Endothelial cell (in vitro differentiated cells): ENCODE measurements at places on chromosomes 7 and 10.

GRCh38 chr10:6039711-6040110, 22.5 kb downstream of the IL2RA start:
- H3K27ac ChIP-seq, result no peak overlapping the region
- no peaks in the 10 kb centered on the region for H3K27me3 ChIP-seq
- no peak overlapping the region for H3K4me3 ChIP-seq
- no peak for DNase-seq
- no peaks in the 10 kb centered on the region for H3K36me3 ChIP-seq
- H3K4me1 ChIP-seq, result no peaks in the 10 kb centered on the region

GRCh38 chr10:59216178-59216869, 39.9 kb downstream of the PHYHIPL start:
- no peaks in the 10 kb centered on the region for H3K36me3 ChIP-seq
- DNase-seq, result no peak
- H3K27me3 ChIP-seq, result no peaks in the 10 kb centered on the region
- peaks cover 4% of the 10 kb centered on the region for H3K4me1 ChIP-seq
- H3K27ac ChIP-seq, result no peak overlapping the region

- H3K4me3 ChIP-seq, result no peak overlapping the region
- H3K36me3 ChIP-seq, result peaks cover 15% of the 10 kb centered on the region
- H3K27ac ChIP-seq, result no peak overlapping the region
- no peaks in the 10 kb centered on the region for H3K4me1 ChIP-seq
Measured at GRCh38 chr7:157976406-157976805, 611.2 kb downstream of the PTPRN2 start.

GRCh38 chr7:502296-502695, 17.4 kb downstream of the PDGFA start:
- no peak for DNase-seq
- peaks cover 12% of the 10 kb centered on the region for H3K27me3 ChIP-seq
- no peaks in the 10 kb centered on the region for H3K4me1 ChIP-seq
- H3K27ac ChIP-seq, result no peak overlapping the region
- no peaks in the 10 kb centered on the region for H3K36me3 ChIP-seq

DNA sequence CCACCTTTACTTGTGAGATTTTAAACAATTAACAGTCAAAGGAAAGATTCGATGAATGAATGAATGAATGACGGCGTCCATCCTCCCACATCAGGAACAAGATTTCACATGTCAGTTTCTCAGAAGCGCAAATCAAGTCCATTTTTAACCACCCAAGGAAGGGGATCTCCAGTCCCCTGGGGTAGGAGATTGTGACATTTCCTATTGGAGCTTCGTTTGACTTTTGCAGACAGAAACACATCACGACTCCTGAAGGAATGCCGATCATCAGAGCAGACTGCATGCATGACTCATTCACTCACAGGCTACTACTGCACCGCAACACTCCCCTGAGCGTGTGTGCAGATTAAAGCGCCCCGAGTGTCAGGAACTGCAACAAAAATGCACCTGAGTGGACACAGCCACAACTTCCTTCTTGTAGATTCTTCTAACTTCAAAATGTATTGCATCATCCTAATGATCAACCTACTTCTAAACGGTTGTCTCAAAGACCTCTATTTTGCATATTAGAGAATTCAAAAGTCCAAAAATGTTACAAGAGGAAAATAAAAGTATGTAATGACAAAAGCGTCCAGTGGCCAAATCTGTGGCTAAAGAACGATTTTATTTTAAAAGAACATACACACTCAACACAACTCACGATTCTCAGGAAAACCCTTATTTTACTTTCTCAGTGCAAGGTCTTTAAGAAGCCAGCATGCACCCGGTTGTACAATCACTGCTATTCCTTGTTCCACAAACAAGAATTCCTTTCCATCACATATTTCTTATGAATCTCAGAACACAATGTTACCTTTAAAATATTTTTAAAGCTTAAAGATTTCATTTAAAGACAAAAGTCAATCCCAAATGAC, 172.6 kb downstream of the FAM107B start:
- peaks cover 61% of the 10 kb centered on the region for H3K36me3 ChIP-seq
- peak overlapping the region; percentile 100 for H3K4me3 ChIP-seq
- peak overlapping the region; percentile 75 for H3K27ac ChIP-seq

- no peaks in the 10 kb centered on the region for H3K36me3 ChIP-seq
- no peak for DNase-seq
Measured at GRCh38 chr7:26298472-26299058, 6.9 kb downstream of the SNX10 start.

GRCh38 chr7:152081088-152081487, 55.6 kb downstream of the GALNT11 start:
- no peak overlapping the region for H3K27ac ChIP-seq
- H3K27me3 ChIP-seq, result no peaks in the 10 kb centered on the region
- H3K36me3 ChIP-seq, result no peaks in the 10 kb centered on the region
- H3K4me1 ChIP-seq, result peaks cover 14% of the 10 kb centered on the region
- no peak overlapping the region for H3K4me3 ChIP-seq

- DNase-seq, result no peak
- H3K4me3 ChIP-seq, result no peak overlapping the region
- no peaks in the 10 kb centered on the region for H3K27me3 ChIP-seq
- no peaks in the 10 kb centered on the region for H3K4me1 ChIP-seq
- no peaks in the 10 kb centered on the region for H3K36me3 ChIP-seq
- H3K27ac ChIP-seq, result no peak overlapping the region
Measured at GRCh38 chr10:8962249-8962648, 907.8 kb downstream of the GATA3 start.

GRCh38 chr10:8908013-8908412, 853.5 kb downstream of the GATA3 start:
- no peaks in the 10 kb centered on the region for H3K36me3 ChIP-seq
- H3K27me3 ChIP-seq, result no peaks in the 10 kb centered on the region
- H3K27ac ChIP-seq, result no peak overlapping the region
- DNase-seq, result peak; percentile 6
- peaks cover 7% of the 10 kb centered on the region for H3K4me1 ChIP-seq

DNA sequence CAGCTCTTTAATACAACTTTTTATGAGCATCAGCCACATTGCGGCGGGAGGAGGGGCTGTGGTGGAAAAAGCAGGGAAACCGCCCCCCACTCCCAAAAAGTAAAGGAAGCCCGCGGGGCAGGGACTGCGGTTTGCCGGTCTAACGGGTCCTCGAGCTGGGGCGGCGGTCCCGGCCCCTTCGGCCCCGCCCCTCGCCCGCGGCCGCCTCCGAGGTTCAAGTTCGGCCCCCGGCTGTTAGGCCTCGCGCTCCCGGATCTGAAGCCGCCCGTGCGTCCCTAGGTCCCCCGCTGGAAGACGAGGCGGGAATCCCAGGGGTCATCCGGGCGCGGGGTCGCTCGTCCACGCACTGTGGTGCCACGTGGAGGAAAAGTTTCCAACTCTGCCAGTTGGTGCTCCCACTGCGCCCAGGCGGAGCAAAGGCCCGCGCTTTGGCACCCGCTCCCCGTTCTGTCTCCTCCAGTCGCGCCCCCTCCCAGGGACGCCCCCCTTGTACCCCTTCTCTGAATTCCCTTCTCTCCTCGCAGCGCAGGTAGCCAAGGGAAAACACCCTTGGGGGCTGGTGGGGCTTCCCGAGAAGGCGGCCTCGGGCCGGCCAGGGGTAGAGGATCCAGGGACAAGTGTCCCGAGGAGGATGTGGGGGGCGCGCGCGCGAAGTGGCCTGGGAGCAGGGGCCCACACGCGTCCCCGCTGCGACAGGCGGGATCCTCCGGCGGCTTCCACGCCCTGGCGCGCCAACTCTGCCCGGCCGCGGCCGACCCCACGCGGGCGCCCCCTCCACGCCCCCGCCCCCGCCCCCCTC, 798 bp upstream of the AUTS2 start:
- H3K4me3 ChIP-seq, result peak overlapping the region; percentile 91
- H3K36me3 ChIP-seq, result peaks cover 4% of the 10 kb centered on the region
- DNase-seq, result peak; percentile 51
- peaks cover 11% of the 10 kb centered on the region for H3K4me1 ChIP-seq
- no peak overlapping the region for H3K27ac ChIP-seq

- H3K4me1 ChIP-seq, result peaks cover 29% of the 10 kb centered on the region
- DNase-seq, result no peak
- peaks cover 4% of the 10 kb centered on the region for H3K36me3 ChIP-seq
- H3K27me3 ChIP-seq, result peaks cover 17% of the 10 kb centered on the region
- H3K4me3 ChIP-seq, result peak overlapping the region; percentile 89
- peak overlapping the region; percentile 26 for H3K27ac ChIP-seq
Measured at GRCh38 chr7:108004220-108005142, 1.5 kb upstream of the LAMB1 start.

GRCh38 chr7:157818701-157819454, 482.1 kb downstream of the DNAJB6 start:
- H3K27ac ChIP-seq, result no peak overlapping the region
- no peak for DNase-seq
- H3K4me1 ChIP-seq, result peaks cover 2% of the 10 kb centered on the region
- peaks cover 14% of the 10 kb centered on the region for H3K27me3 ChIP-seq

- H3K36me3 ChIP-seq, result no peaks in the 10 kb centered on the region
- H3K27me3 ChIP-seq, result no peaks in the 10 kb centered on the region
- no peak overlapping the region for H3K27ac ChIP-seq
- no peak for DNase-seq
- no peak overlapping the region for H3K4me3 ChIP-seq
Measured at GRCh38 chr10:73956476-73957359, 41.2 kb upstream of the VCL start.

DNA sequence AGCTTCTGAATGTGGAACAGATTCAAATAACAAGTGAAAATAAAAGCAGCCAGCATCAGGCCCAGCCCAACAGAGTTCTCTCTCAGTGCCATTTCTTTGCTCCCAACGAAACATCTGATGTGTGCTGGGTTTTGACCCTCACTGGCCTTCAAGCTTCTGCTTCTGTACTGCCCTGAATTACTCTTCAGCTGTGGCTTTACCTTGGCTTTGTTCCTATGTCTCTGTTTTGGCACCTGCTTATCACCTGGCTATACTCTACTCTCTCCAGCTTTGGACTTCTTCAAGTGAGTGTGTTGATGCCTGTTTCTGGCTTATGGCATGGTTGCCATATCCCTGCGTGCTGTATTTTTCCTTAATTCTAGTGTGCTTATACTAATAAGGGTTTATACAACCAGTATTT, 768.3 kb downstream of the SORCS1 start:
- no peaks in the 10 kb centered on the region for H3K4me1 ChIP-seq
- H3K4me3 ChIP-seq, result no peak overlapping the region
- no peak for DNase-seq
- H3K27ac ChIP-seq, result no peak overlapping the region

- H3K36me3 ChIP-seq, result no peaks in the 10 kb centered on the region
- no peak overlapping the region for H3K27ac ChIP-seq
- H3K4me1 ChIP-seq, result peaks cover 4% of the 10 kb centered on the region
Measured at GRCh38 chr10:118531105-118531852, 64.2 kb downstream of the PRLHR start.

- H3K4me3 ChIP-seq, result no peak overlapping the region
- H3K4me1 ChIP-seq, result peaks cover 6% of the 10 kb centered on the region
- no peak overlapping the region for H3K27ac ChIP-seq
- no peak for DNase-seq
Measured at GRCh38 chr10:74738052-74738451, 88.3 kb upstream of the KAT6B start.

- no peak overlapping the region for H3K4me3 ChIP-seq
- DNase-seq, result no peak
- no peaks in the 10 kb centered on the region for H3K36me3 ChIP-seq
- no peaks in the 10 kb centered on the region for H3K4me1 ChIP-seq
- no peak overlapping the region for H3K27ac ChIP-seq
Measured at GRCh38 chr7:17275749-17276671, 22.4 kb upstream of the AHR start.

DNA sequence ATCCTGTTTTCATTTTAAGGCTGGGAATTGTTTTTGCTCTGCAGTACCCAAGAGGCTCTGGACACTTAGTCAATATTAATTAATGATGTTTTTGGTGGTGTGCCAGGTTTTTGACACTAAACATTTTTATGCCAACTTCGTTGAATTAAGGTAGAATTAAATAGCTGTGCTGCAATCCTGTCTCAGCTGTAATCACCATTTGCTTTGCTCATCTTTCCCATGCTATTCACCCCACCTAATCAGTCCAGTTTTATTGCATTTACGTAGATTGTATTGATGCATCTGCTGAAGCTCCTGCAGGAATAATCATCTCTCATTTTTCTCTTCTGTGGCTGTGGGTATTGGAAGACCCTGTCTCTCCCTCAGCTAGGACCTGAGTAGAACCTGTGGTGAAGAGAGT, 52.6 kb upstream of the TRUB1 start:
- DNase-seq, result no peak
- H3K36me3 ChIP-seq, result no peaks in the 10 kb centered on the region
- H3K4me1 ChIP-seq, result peaks cover 4% of the 10 kb centered on the region
- H3K4me3 ChIP-seq, result no peak overlapping the region

DNA sequence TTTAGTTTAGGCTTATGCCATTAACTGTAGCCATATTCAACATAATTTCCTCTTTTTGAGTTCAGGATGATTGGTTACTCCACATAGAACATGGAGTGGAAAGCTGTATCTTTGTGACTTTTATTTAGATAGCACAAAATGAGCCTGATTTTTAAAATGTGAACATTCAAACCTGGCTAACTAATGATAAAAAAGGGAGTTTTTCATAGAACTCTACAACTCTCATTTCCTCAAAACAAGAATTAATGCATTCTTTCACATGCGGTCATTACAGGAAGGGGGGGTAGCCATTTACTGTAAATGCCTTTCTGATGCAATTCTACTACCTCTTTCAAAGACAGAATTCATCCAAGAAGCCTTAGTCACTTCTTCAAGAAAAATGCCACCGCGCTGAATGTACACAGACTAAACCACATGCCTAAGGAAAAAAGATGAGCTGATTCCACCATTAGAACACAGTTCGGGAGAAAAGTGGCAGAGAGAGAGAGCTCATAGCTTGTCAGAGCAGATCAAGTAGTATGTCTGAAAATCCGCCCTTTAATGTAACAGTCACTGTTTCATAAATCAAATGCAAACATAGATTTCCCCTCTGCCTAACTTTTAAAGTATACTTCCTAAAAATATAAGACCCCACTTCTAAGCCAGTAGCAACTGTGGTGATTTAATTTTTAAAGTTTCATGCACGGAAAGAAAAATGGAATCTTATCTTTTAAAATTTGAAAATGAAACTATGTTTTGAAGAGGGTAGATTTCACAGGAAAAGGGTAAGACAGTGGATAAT, 226.4 kb upstream of the KLF14 start:
- H3K4me3 ChIP-seq, result no peak overlapping the region
- no peak for DNase-seq
- peaks cover 6% of the 10 kb centered on the region for H3K4me1 ChIP-seq
- no peaks in the 10 kb centered on the region for H3K27me3 ChIP-seq
- H3K27ac ChIP-seq, result no peak overlapping the region

- no peak overlapping the region for H3K27ac ChIP-seq
- peaks cover 16% of the 10 kb centered on the region for H3K4me1 ChIP-seq
- H3K27me3 ChIP-seq, result peaks cover 20% of the 10 kb centered on the region
- DNase-seq, result no peak
- no peak overlapping the region for H3K4me3 ChIP-seq
Measured at GRCh38 chr7:142795339-142795863, 24.6 kb downstream of the PRSS2 start.

- H3K4me3 ChIP-seq, result no peak overlapping the region
- H3K4me1 ChIP-seq, result peaks cover 25% of the 10 kb centered on the region
- no peaks in the 10 kb centered on the region for H3K27me3 ChIP-seq
Measured at GRCh38 chr10:48364659-48365405, 58.4 kb downstream of the MAPK8 start.

GRCh38 chr7:7351832-7352231, 169.5 kb downstream of the C1GALT1 start:
- H3K27ac ChIP-seq, result no peak overlapping the region
- DNase-seq, result no peak
- H3K36me3 ChIP-seq, result no peaks in the 10 kb centered on the region
- no peaks in the 10 kb centered on the region for H3K4me1 ChIP-seq
- H3K4me3 ChIP-seq, result no peak overlapping the region

- H3K4me3 ChIP-seq, result no peak overlapping the region
- H3K27me3 ChIP-seq, result no peaks in the 10 kb centered on the region
- H3K27ac ChIP-seq, result no peak overlapping the region
- peak; percentile 42 for DNase-seq
- peaks cover 4% of the 10 kb centered on the region for H3K4me1 ChIP-seq
- no peaks in the 10 kb centered on the region for H3K36me3 ChIP-seq
Measured at GRCh38 chr10:19788075-19788686, 28.1 kb upstream of the PLXDC2 start.
